ENCODE measurements at places on chromosomes 12 and 14.

DNA sequence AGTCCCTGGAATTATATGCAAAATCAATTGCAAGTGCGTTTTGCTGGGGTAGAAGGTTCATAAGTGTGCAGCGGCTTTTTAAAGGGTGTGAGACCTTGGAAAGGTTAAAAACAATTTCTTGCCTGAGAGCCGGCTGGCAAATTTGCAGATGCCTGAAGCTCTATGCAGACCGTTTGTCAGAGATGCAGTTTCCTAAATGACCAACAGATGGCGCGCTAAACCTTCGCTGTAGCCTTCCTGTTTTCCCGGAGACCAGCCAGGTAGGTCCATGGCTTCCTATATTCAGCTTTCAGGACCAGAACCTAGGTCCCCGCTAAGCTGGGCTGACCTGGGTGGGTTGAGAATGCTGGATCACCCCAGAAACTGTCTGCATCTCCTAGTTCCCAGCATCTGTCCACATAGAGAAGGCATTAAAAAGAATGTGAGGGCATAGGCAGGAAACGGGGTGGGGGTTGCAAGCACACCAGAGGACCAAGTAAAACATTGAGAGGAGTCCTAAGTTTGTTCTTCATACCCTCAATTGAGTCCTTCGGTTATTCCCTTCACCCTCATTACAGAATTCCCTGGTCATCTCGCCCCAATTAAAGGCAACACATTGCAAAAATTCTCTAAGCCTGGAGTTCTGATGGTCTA, 5.7 kb upstream of the NOS1 start:
- DNase-seq: peak; percentile 93

DNA sequence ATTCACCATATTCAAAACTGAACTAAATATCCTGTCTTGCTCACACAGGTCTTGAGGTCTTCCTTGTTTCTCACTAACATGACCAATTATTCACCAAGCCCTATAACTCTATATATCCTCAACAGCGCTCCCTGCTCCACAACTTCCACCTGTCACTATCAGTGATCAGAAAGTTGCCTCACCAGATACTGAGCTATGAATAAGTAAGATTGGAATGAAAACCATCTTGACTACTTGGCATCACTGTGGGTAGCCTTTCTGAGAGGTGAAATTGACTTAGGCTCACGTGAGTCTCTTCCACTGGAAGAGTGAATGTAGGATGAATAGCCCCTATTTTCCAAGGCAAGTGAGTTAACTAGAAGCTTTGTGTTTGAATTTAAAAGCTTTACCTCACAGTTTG, 167.1 kb downstream of the PIK3C2G start:
- DNase-seq: no peak

DNA sequence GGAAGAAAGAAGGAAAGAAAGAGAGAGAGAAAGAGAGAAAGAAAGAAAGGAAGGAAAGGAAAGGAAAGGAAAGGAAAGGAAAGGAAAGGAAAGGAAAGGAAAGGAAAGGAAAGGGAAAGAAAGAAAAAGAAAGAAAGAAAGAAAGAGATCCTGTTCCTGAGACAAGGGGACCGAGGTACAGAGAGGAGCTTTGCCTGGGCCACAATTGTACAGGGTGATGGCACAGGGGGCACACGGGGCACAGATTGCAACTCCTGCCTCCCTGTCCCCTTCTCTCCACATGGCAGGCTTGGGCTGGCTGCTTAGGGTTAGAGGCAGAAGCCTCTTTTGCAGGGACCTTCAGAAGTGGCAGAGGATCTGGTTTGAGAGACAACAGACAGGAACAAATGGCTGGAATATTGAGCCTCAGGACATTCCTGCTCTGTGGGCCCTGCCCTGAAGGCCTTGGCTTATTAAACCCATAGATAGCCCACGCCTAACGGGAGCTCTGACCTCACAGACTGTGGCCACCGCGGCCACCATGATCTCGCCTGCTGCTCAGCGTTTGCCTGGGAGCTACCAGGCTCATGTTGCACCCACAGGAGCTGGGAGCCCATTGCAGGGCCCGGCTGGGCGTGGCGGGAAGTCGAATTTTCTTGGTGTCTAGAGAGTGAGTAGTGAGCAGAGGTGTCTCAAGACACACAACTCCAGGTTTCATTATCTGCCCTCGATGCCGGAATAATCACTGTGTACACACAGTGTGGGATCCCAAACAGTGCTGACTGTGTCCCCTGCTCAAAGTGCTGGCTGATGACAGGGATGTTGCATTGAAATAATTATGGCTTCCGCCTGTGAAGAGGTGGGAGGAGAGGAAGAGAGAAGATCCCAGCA, 147.9 kb upstream of the NCOR2 start:
- DNase-seq: peak; percentile 53

- no peak for DNase-seq
These were observed 36.3 kb upstream of the TSPAN9 start for GRCh38 chr12:3040663-3041544.

- no peak for DNase-seq
These were observed 35.0 kb downstream of the TPH2 start for GRCh38 chr12:71973687-71974086.

DNA sequence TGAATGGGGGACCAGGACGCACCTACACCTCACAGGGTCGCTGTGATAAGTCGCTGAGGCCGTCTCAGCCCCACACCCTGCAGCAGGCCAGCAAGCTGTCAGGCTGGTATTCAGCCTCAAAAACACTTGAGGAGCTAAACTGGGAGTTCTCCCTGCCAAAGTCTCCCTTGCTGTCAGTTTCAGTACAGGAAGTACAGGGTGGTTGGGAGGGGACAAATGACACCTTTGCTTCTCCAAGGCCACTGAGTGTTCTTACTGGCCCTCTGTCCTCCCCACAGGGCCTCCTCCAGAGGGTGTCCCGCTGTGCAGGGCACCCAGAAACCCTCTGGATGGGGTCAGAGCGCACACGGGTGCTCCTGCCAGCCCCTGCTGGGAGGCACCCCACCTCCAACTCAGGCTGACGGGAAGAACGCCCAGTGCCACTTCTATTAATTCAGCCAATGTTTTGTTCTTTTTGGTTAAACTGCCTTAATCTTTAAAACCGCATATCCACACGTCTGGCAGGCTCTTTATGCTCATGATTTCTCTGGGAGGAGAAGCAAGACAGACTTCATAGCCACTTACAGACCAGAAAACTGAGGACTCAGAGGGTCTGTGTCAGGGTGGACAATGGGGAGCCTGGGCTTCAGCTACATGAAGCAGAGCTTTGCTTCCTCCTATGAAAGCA, 75.9 kb downstream of the ITPK1 start:
- no peak for DNase-seq

GRCh38 chr14:52551696-52552062, 626 bp downstream of the TXNDC16 start:
- peak; percentile 49 for DNase-seq

DNA sequence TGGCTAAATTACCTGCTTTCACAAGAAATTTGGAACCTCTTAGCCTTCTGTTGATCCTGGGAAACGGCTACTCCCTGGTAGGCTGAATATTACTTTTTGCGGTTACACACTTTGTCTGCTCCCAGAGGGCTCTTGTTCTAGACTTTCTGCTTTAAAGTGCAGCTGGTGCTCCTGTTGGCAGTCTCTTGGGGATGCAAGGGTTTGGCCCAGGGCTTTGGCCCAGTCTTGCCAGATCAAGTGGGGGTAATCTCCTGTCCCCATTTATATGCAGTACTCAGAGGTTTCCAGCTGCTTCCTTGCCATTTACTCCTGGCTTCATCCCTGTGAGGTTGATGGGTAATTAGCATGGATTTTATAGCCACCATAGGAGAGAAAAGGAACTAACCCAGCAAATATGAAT, 558.2 kb upstream of the MIS18BP1 start:
- DNase-seq: no peak

DNA sequence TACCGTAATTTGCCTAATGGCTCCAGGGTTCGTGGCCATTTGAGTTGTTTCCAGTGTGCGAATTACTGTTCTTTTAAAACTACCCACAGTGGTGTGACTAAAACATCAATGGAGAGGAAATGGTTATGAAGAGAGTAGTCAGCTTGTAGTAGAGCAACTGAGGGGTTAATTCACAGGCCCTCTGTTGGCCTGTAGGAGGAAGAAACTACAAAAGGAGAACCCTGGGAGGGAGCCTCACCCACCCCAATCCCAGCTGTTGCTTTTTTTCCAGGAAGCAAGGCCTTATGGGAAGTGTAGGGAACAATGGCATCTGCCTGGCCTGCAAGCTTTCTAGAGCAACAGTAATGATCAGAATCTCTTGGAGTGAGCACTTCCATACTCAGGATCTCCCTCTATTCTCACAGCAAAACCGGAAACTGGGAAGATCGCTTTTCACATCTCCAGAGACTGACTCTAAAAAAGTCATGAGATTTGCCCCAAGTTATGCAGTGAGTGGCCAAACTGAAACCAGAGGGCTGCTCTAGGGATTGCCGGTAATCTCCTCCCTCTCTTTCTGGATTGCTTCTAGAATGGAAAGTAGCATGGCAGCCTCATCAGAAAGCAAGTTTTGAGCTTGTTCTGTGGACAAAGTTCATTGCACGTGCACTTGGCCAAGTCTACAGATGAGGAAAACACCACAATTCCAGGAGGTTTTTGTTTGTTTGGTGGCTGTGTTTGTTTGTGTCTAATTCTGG, 125.3 kb upstream of the PWP1 start:
- no peak for DNase-seq

- DNase-seq: peak; percentile 94
These were observed 49.6 kb downstream of the LRCOL1 start for GRCh38 chr12:132560614-132561426.

DNA sequence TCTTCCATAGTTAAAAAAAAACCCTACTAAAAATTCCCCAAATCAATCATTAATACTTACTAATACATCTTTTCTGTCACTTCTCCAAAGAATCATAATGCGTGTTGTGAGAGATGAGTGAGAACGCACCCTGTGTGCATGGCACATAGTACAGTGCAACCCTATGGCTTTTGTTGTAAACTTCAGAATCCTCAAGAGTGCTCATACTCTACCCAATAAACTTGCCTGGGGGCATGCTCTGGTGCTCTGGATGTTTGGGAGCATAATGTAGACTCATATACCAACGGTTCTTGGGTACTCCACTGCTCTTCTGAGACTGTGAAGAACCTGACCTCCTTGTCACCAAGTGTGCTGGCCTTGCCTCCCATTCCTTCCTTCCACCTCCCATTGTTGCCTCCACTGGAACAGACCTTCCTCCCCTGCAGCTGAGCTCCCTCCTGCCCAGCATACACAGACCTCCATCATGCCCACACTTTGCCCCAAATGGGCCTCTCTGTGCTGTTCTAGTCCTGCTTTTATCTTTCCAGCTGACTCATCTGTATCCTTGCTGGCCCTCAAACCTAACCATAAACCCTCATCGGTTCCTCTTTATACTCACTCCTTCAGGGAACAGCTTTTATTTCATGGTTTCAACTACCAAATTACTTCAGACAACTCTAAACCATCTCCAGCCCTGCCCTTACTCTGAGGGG, 8.9 kb downstream of the DCP1B start:
- DNase-seq: no peak

Measured in NCI-H510A treated with DMSO at 0.1 percent for 48 hours (cell line).